Adrenal gland (tissue), 19 donors: ENCODE measurements at places on chromosomes 2 and 18. TPM values are rescaled to one million over a fixed set of nuclear protein-coding genes. Genes with fewer than 3 reads are reported as not detected.

ITPRIPL1 gene
- 1.4 TPM for total RNA-seq

- no peak for DNase-seq
Observed at GRCh38 chr2:137836671-137837070, 127.6 kb upstream of the HNMT start.

GRCh38 chr2:77395011-77395410 is 127.2 kb downstream of the LRRTM4 start:
- DNase-seq: no peak

- DNase-seq: peak; percentile 49
Observed at GRCh38 chr18:9612215-9612830, 2.0 kb downstream of the PPP4R1 start.
